Right forelimb (tissue), 1 donor: ENCODE measurements at places on chromosomes 16 and 17.

- DNase-seq, result no peak
Observed at GRCh38 chr16:68749432-68749831, 12.3 kb downstream of the CDH1 start.

GRCh38 chr17:68835071-68835470 is 120.1 kb downstream of the ABCA8 start:
- no peak for DNase-seq

DNA sequence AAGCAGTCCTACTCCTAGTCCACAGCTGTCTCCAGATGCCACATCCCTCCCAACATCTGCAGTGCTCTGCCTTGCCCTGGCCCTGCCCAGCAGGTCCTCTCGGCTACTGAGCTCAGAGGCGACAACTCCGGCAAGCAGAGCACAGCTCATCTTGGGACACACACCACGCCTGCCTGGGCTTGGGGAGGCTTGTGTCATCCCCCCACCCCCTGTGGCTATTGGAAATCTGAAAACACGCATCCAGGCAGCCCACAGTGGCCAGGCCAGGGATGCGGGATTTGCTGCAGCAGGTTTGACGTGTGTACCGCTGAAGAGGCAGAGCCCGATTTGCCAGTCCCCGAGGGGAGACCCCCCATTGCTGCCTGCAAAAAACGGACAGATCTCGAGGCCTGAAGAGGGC is 25.4 kb downstream of the MXRA7 start:
- DNase-seq, result no peak

- DNase-seq, result no peak
Observed at GRCh38 chr17:6592173-6592572, 35.8 kb upstream of the PITPNM3 start.

- no peak for DNase-seq
Observed at GRCh38 chr17:27466743-27467375, 10.6 kb downstream of the KSR1 start.

- DNase-seq, result no peak
Observed at GRCh38 chr16:84295203-84295860, 654 bp downstream of the WFDC1 start.

- peak; percentile 57 for DNase-seq
Observed at GRCh38 chr16:10817963-10818941, at the start of gene TVP23A. Gene TVP23A (minus strand): TSS chr16:10818794. CDS start chr16:10818493, 301 bp downstream.

DNA sequence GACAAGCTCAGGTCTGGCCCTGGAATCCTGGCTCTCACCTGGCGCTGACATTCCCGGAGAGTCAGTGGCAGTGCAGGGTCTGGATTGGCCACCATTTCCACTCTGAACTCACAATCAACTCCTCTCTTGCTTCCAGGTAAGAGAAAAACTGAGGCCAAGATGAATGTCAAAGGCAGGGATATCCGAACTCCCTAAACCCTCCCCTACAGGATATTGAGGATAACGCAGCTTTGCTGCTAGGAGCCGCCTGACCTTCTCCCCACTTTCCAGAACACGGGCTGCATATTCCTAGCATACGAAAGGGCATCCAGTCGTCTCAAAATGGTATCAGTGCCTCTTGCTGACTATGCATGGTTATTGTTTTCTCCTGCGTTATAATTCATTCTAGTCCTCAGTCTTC is 473.4 kb downstream of the SOX9 start:
- DNase-seq, result no peak

- DNase-seq, result no peak
Observed at GRCh38 chr16:56866955-56867830, 2.2 kb downstream of the SLC12A3 start.

DNA sequence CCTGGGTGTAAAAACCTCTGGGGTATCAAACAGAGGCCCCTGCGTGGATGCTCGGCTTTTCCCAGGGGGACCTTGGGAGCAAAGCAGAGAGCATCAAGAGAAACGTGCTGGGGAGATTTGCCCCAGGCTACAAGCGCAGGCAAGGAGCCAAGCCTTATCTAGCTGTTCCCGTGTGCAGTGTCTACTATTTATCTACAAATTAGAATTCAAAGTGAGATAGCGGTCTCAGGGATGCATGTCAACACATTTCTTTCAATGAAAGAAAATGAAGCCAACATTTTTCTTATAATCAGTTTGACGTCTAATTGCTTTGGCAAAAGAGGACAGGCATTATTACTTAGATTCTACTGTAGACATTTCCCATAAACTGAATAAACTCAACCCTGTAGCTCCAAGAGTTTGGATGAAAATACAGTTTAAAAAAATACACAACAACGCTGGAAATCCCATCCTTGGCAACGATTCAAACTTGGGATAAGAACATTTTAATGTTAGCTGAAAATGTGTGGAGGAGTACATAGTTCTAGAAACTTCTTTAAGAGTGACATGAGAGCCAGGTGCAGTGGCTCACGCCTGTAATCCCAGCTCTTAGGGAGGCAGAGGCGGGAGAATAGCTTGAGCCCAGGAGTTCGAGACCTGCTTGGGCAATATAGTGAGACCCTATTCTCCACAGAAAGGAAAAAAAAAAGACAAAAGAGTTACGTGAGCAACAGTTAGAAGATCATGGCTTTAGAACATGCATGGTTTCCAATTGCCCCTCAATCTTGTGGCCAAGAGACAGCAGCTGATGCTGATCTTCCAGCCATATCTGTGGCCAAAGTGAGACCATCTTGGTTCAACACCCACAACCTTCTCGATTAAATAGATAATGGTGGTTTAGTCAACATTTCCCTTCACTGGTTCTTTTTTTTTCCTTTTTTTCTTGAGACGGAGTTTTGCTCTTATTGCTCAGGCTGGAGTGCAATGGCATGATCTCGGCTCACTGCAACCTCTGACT is 7.2 kb downstream of the SPNS3 start:
- DNase-seq, result no peak

DNA sequence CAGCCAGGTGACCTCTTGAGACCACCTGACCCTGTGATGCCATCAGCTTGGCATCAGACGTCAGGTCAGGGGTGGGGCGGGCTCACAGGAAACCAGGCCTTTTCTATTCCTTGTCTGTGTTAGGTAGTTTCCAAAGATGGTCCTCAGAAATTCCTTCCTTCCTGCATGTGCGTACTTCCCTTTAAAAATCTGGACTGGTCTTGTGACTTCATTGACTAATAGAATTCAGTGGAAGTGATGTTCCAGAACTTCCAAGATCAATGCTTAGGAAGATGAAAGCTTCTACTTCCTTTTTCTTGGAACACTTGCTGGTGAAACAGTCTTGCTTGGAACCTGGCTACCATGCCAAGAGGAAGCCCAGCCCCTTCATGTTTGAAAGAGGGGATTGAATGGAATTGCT is 10.0 kb upstream of the N4BP1 start:
- no peak for DNase-seq

DNA sequence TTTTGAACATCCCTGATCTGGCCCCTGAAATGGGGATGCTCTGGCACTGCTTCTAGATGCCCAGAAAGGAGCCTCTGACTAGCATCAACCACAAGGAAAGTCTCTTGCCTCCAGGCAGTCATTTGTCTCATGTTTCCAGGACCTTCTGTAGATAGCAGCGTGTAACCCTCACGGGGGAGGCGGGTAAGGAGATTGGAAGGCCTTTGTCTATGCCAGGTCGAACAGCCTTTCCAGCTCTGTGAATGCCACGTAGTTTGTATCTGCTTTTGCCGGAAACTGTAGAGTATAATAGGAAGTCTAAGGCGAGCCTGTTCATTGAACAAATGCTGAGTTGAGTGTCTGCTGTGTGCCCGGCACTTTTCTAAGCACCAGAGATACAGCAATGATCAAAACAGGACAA is 43.9 kb upstream of the AQP8 start:
- DNase-seq, result no peak

GRCh38 chr17:6558932-6559752 is 2.8 kb upstream of the PITPNM3 start:
- DNase-seq, result no peak

DNA sequence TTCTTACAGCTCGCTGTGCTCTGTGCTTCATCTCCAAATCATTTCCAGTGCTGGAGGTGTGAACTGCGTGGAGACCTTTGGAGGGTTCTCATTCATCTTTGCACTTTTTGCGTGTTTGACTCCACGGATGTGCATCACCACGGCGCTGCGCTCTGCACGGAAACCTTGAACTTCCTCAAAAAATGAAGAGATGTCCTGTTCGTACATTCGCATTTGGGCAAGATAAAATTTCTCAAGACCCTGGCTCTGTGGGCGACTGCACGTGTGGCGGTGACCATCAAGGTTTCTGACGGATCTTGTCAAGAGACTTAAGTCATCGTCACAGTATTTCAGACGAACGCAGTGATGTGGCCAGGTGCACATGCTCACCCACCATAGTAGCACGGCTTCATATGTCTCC is 10.3 kb upstream of the PVALEF start:
- no peak for DNase-seq

DNA sequence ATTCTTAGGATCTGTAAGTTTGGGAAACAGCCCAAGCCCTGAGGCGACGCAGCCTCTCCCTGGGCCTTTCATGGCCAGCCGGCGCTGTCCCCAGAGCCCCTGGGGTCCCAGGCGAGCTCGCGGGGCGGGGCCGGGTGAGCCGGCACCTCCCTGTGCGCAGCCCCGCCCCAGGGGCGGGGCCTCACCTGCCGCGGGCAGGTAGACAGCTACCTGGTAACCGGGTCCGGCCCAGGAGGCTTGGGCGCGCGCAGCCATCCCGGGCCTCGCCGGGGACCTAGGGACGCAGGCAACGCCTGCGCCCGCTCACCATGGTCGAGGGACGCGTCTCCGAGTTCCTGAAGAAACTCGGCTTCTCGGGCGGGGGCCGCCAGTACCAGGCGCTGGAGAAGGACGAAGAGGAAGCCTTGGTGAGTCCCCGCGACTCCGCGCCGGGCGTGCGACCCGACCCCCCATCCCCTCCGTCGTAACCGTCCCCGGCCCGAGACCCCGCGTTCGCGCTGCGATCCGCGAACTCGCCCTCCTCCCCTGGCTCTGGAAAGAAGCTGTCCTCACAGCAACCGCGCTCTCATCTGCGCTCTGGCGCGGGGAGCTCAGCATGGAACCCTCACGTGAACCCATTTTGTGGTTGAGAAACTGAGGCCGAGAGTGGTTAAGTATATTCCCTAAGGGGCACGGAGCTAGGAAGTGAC is at the start of gene ATP2C2:
ATP2C2 (plus strand) TSS at position 231 of the 689 bp plus-strand sequence; CDS start at position 309, 78 bp downstream.
- DNase-seq, result no peak

DNA sequence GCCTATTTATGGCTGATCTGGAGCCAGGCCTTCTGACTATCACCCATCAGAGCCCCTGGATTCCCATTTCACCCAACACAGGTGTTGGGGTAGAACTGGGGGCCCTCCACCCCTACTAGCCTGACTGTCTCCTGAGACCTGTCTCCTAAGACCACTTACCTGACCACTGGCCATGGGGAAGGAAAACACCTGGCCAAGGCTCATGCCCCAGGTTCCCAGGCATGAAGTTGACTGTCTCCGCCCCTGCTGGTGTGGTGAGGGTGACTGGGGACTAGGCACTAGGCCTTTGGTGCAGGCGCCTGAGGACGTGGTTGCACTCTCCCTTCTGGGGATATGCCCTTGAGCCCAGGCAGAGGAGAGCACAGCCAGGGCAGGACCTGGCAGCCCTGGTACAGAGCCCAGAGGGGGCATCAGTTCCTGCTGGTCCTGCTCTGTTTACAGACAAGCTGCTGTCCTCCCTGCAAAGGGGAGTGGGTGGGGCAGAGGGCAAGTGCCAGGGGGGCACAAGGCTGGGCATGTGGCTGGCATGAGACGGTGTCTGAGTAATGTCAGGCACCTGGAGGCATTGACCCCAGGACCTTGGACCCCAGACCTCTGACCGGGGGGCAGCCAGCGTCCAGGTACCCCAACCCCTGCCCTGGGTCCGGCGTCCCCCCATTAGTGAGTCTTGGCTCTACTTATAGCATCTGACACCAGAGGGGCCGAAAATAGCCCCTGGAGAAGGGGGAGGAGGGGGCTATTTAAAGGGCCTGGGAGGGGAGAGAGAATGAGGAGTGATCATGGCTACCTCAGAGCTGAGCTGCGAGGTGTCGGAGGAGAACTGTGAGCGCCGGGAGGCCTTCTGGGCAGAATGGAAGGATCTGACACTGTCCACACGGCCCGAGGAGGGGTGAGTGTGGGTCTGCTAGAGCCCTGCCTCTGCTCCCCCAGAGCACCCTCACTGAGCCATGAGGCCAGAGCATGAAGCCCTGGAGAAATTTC is at the start of gene TCAP:
TCAP (plus strand) TSS at position 769 of the 981 bp plus-strand sequence; CDS start at position 780, 11 bp downstream.
- DNase-seq, result no peak

- DNase-seq, result no peak
Observed at GRCh38 chr17:55710410-55710809, 12.3 kb downstream of the TMEM100 start.

- DNase-seq, result peak; percentile 45
Observed at GRCh38 chr16:73154063-73154870, 106.3 kb upstream of the ZFHX3 start.

GRCh38 chr17:38568274-38568673 is 37.5 kb downstream of the SRCIN1 start:
- no peak for DNase-seq

DNA sequence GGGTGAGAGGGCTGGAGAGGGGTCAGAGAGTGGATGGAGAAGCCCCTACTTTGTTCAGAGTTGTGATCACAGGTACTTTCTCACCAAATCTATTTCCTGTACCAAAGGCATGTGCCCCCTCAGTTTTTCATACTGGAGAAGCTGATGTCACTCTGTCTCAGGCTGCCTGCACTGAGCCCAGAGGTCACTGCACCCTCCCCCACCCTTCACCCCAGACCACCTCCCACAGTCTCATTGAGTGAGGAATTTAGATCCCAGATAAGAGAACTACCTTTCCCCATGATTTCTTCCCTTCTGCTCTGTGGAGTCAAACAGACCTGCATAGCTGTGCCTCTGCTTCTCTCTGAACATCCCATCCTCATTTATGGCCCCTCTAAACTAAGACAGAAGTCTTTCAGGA is 140.0 kb upstream of the IRX6 start:
- no peak for DNase-seq

- DNase-seq, result peak; percentile 76
Observed at GRCh38 chr16:48503779-48504178, 106.2 kb downstream of the N4BP1 start.

GRCh38 chr17:44262654-44263225 is 5.2 kb downstream of the SLC4A1 start:
- DNase-seq, result no peak
